Ureter (tissue), 1 donor: ENCODE measurements at places on chromosomes 11 and 22.

DNA sequence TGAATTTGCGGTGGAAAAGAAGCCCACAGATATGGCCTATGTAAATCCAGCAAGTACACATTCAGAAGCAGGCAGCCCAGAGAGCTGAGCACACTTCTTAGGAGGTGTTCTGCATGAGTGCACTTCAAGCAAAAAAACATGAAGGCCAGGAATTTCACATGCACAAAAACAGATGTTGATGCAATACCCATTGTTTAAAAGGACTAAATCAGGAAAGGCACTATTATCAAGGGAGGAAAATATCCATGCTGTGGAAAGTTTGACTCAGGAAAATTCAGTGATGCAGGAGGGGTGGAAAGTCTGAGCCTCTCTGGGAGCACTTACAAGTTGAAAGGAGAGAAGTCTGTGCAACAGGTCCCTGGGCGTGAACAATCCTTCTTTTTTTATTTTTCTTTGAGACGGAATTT is 15.8 kb upstream of the CARS1 start:
- DNase-seq: no peak

DNA sequence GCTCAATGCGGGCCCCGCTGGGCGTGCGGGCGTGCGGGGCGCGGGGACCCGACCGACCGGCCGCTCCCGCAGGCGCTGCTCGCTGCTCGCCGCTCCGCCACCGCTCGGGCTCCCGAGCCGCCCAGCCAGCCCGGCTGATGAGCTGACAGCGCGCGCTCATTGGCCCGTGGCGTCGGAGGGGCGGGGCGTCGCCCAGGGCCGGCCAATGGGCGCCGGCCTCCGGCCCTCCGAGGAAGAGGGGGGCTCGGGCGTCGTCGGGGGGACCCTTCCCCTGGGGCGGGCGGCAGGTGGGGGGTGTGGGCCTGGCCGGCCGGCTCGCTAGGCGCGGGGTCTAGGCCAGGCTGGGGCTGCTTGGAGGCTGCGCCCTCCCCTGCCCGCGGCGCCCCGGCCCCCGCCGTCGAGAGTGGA is at the start of gene SCUBE1:
TSS of gene SCUBE1 (minus strand) at position 111 of the 408 bp plus-strand sequence. CDS start 111 bp downstream, outside the sequence.
- DNase-seq: peak; percentile 75

DNA sequence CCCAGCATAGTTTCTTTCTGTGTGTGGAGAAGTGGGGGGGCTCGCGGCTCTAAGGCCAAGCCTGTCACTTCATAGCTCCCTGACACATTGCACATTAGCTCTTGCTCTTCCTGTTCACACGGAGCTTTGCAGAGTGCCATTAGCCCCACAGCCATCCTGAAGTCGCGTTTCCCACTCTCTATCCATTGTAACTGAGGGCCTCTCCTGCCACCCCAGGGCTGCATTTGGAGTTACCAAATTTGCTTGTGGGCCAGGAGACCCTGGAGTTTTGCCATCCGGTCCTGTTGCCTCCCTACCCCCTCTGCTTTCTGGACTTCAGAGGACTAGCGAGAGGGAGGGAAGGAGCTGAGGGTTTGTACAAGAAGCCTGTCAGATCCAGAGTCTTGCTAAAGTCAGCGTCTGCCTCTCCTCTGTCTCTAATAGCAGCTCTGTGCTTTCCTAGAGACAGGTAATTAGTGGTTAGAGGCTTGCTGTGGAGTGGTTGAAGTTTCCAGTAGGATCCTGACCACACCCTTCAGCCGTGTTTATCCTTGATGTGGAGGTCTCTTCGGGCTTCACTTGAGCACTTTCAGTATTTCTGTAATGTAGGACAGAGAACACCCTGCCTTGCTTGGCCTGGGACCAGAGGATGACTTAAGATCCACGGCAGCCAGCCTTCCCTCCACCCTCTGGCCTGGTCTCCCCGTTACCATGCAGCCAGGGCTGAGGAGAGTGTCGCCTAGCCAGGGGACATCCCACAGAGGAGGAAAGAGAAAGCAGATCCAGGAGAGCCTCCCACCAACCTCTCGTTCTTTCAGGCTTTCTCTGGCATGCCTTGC is 14.1 kb downstream of the DCPS start:
- DNase-seq: peak; percentile 83

DNA sequence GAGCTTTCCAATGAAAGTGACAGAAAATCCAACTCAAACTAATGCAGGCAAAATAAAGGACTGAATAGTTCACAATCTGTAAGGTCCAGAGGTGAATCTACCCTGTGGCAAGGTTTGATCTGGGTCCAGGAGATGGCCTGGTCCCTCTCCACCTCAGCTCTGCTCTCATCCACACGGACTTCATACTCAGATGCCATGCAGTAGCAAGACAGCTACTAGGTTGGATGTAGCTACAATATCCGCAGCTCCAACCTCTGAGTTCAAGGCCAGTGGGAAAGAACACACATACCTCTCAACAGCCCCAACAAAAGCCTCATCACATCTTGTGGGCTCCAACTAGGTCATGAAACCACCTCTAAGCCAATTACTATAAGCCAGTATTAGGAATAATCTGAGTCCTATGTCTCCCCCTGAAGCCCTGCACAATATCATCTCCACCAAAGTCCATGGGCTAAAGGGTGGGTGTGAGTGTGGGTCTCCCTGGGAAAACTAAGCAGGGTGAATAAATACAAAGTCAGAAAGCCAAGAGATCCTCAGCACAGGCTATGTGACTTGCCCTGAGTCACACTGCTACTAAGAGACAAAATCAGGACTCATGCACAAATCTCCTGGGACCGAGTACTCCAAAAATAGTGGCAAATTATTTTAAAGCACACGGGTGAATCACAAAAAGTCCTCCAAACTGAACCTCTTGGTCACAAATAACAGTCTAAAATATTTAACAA is 78.8 kb downstream of the LARGE1 start:
- DNase-seq: no peak

GRCh38 chr22:19179497-19180048 is 1.0 kb upstream of the SLC25A1 start:
- DNase-seq: peak; percentile 83

DNA sequence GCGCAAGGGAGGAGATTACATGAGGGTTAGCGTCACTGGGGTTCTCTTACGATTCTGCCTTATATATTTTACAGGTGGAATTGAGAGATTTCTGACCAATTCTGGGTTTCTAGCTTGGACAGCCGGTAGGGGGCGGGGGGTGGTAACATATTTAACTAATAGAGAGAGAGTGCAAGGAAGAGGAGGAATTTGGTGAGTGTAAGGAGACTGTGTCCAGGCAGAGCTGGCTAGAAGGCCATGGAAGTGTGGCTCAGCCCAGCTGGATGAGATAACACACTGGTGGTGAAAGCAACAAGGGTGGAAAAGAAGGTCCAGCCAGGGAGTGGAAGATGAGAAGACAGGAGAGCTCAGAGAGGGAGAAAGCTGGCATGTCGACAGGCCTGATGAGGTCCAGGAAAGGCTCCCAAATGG is 56.5 kb downstream of the ST3GAL4 start:
- no peak for DNase-seq

- DNase-seq: no peak
These were observed 4.3 kb upstream of the PGA3 start for GRCh38 chr11:61198948-61199523.

GRCh38 chr11:10982704-10983510 is 125.1 kb upstream of the ZBED5 start:
- no peak for DNase-seq

DNA sequence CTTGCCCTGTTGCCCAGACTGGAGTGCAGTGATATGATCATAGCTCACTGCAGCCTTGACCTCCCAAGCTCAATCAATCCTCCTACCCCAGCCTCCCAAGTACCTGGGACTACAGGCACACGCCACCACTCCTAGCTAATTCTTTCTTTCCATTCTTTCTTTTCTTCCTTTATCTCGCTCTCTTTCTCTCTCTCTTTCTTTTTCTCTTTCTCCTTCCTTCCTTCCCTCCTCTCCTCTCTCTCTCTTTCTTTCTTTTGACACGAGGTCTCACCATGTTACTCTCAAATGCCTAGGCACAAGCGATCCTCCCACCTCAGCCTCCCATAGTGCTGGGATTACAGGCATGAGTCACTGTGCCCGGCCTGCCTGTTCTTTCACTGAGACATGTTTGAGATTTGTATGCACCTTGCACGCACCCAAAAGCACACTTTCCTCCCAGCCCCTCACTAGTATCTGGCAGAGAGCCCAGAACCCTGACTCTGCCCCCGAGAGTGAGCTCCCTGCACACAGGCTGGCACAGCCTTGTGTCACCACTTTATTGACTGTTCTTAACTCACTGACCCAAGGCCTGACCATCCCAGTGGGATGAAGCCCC is 56.8 kb downstream of the CD6 start:
- no peak for DNase-seq
